ENCODE measurements at places on chromosomes 2 and 18. TPM values are rescaled to one million over a fixed set of nuclear protein-coding genes. Genes with fewer than 3 reads are reported as not detected.

MERTK gene
- polyA plus RNA-seq = 3.4 TPM

MYO5B gene
- polyA plus RNA-seq = 8.3 TPM

CEP68 gene
- polyA plus RNA-seq = 27.9 TPM

MTLN gene
- 29.9 TPM for polyA plus RNA-seq
